ENCODE measurements at places on chromosomes 11 and 22.

DNA sequence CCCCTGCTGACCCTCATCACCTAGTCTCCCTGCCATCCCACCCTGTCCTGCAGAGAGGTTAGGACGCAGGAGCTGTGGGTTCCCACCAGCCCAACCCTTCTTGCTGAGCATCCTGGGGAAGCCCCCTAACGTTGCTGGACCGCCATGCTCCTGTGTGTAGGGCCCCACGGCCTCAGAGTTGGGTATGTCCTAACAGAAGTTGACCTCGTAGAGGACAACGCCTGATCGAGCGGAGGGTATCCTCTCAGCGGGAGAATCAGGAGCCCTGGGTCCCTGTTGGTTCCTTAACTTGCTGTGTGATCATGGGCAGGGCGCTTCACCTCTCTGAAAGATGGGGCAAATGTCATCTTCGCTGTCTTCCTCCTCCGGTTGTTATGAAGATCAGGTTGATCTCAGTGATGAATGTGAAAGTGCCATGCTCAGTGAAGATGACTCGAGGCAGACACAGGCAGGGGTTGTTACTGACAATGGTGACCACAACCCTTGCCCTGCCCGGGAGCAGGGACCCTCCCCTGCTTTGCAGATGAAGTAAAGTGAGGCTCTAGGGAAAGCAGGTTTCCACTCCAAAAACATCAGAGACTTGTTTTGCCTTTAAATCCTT lies 19.3 kb upstream of the CD5 start:
- no peak for DNase-seq

DNA sequence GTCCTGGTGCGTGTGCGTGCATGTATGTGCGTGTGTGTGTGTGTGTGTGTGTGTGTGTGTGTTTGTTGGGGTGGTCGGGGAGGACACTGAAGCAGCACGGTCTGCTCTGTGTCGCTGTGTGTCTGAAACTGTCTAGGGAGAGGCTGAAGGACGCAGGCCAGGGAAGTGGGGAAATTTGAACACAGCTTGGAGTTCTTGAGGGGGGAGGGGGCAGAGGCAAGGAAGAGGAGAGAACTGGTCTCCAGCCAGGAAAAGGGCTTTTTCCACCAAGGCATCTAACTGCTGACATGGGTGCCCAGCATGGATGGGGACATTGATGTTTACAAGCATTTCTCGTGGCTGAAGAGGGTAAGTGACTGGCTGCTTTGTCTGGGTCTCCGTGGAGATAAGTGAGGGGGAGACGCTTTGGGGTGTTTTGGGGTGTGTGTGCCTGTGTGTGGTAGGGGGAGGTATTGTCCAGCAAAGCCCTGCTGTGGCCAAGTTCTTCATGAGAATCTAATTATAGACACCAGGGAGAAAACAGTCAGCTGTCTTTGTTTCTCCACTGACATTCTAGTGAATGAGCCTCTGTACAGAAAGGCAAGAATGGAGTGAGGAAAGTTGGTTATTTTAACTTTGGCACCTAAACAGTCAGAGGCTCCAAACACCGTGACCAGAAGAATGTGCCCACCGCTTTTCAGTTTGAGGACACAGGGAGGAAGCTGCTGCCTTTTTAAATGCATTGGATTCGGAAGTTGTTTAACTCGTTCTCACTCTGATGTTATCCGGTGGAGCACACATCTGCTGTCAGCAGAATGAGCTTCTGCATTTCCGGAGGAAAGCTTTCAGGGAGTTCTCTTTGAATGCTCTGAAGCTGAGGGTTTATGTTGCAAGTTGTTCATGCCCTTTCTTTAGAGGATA lies 63.7 kb downstream of the PPFIBP2 start:
- DNase-seq: no peak

- DNase-seq: no peak
Measured at GRCh38 chr11:17531071-17531600, 13.1 kb downstream of the USH1C start.

DNA sequence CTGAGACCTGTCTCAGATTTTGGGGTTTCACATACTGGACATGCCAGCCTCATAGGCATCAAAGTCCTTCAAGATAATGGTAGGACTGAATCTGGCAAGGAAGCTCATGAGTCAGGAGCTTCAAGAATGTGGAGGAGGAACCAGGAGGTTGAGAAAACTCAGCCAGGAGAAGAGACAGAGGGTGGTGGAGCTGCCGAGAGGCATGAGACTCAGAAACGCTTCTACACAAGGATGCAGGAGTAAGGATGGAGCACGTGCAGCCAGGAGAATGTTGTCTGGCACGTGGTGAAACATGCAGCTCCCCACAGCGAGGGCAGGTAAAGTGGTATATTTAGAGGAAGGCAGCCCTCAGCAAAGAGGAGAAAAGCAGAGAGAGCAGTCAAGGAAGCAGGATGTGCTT lies 148.7 kb upstream of the ISX start:
- no peak for DNase-seq

GRCh38 chr11:75200051-75200450 lies 40.5 kb upstream of the TPBGL start:
- DNase-seq: no peak

DNA sequence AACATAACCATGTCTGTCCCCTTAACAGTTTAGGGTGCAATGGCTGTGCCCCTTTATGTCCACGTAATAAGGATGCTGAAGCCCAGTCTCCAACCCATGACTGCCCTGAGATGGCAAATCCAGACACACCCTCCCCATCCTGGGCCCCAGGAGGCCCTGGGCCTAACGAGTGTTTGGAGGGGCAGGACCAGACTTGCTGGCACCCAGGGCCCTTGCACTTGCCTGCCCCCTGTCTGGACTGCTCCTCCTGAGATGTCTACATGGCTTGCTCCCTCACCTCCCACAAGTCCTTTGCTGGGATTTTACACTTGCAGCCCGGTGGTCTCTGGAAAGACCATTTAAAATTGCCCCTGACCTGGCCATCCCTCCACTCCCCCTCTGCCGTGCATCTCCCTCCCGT lies 132.2 kb upstream of the NECTIN1 start:
- DNase-seq: no peak

- no peak for DNase-seq
Measured at GRCh38 chr11:133816146-133816870, 29.0 kb downstream of the SPATA19 start.

- no peak for DNase-seq
Measured at GRCh38 chr22:19085233-19085718, 36.9 kb downstream of the DGCR2 start.

- DNase-seq: no peak
Measured at GRCh38 chr11:14538271-14538925, 18.2 kb upstream of the PSMA1 start.

DNA sequence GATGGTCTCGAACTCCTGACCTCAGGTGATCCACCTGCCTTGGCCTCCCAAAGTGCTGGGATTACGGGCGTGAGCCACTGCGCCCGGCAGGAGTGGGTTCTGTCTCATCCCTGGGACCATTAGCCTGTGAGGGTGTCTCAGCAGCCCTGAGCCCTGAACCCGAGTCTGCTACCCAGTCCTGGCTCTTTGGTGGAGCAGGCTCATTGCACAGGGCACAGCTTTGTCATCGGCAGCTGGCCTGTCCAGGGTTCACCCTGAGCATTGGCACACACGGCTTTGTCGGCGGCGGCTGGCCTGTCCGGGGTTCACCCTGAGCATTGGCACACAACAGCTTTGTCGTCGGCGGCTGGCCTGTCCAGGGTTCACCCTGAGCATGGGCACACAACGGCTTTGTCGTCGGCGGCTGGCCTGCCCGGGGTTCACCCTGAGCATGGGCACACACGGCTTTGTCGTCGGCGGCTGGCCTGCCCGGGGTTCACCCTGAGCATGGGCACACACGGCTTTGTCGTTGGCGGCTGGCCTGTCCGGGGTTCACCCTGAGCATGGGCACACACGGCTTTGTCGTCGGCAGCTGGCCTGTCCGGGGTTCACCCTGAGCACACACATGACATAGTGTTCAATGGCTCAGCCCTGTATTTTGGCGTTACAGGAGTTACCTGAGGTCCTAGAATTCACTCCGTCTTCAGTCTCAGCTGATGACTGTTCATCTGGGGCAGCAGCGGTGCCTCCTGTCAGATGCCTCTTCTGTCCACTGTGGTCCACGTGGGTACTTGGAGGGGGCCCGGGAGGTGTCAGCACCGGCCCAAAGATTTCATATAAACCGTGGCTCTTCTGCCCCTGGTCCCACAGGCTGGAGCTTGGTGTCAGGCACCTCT lies 1082.5 kb downstream of the BRD1 start:
- DNase-seq: no peak

GRCh38 chr22:46626911-46627805 lies 7.0 kb downstream of the GRAMD4 start:
- no peak for DNase-seq

GRCh38 chr22:20728523-20729190 lies 45.3 kb upstream of the SERPIND1 start:
- no peak for DNase-seq

GRCh38 chr11:10598816-10599215 lies 30.4 kb upstream of the LYVE1 start:
- DNase-seq: no peak

DNA sequence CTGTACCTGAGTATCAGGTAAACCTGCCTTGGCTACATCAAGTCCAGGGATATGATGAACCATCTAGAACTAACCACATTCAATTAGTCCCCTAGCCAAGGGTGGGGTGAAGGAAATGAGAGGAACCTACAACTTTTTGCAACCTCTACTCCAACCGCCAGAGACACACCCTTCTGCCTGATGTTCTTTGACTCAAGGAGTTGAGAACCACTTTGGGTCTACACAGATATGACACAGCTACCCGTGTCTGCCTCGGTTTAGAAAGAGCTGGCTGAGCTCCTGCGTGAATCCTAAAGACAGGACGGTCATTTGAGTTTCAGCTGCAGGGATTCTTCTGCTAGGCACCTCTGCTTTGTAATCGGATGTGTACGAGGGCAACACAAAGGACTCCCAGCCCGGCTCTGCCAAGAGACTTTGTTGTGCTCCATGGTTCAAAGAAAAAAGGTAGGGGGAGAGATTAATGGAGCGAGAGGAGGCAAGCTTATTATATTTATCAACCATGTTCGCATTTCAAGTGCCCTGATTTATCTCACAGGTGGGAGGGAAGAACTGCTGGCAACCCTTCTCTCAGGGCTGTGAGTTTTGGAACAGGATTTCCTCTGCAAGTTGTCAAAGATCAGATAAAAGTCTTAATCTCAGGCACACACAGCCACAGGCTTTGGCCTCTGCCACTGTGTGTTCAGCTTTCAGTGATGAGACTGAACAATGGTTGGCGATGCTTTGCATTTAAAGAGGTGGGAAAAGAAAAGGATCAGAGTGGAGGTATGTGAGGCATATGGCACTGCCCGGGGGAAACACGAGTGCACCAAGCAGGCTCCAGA lies 35.1 kb downstream of the FLI1 start:
- DNase-seq: no peak

- DNase-seq: no peak
Measured at GRCh38 chr11:122348659-122349409, 232.8 kb upstream of the BLID start.

DNA sequence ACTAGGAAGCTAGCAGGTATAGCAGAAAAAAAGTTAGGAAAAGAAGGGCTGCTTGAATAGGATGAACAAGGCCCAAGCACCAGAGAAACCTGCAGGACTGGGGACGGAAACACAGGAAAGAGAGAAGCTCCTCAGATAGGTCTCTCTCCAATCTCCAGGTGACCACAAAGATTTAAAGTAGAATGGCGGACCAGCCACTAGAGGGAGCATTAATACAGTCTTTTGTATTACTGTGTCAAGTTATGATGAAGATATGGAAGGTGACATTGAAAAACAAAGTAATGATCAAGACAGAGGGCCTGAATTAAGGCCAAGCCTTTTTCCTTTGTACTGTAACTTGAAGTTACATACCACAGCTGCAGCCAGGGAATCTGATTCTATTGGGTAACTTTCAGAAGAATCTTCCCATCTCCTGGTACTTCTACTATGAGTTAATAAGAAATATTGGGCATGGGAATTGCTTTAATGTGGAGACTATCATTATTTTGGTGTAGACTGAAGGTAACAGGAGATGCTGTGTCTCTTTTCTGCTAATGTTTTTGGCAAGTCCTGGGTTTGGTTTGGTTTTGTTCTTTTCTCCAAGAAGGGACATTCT lies 33.8 kb downstream of the OR2AG2 start:
- DNase-seq: no peak

DNA sequence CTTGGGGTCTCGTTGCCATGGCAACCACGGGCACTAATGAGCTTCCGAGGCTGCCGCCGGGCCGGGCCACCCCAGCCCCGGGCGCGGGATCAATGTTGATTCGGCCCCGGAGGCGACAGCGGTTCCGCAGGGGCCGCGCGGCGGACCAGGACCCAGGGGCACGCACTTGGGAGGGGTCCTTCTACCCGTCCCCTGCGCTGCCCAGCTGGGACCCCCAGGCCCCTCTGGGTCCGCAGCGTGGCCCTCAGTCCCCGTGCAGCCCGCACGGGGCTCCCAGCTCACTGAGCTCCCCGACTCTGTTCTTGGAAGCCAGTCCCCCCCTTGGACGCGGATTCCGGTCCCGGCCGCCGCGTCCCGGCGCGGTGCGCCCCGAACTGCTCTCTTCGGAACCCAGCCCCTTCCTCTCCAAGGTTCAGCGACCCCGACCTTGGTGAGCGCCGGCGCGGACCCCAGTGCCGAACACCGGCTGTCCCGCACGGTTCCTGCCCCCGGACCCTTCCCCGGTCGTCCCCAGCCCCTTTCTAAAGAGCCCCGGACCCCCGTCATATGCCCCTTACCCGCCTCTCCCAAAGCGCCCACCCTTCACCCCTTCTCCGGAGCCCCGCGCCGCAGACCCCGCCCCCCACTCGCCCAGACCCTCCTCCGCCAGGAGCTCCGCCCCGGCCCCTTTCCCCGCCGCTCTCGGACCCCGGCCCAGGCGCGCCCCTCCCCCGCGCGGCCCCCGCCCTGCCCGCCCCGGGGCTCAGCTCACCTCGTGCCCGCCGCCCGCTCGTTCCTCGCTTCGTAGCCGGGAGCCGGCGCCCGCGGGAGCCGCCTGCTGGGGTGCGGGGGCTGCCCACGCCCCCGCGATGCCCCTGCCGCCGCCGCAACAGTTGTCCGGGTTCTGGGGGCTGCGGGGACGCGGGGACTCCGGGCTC lies 18.3 kb upstream of the SHISAL1 start:
- no peak for DNase-seq

GRCh38 chr11:69465236-69466000 lies 16.0 kb upstream of the LINC01488 start:
- DNase-seq: no peak

DNA sequence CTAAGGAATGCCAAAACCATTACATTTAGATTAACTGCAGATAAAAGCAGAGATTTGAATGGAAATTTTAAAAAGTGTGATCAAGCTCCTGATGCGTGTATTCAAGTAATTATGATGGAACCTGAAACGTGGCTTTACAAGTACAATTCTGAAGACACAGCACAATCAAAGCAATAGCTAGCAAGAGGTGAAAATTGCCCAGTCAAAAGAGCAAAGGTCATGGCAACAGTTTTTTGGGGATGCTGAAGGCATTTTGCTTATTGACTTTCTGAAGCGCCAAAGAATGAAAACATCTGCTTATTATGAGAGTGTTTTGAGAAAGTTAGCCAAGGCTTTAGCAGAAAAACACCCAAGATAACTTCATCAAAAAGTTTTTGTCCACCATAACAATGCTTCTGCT lies 389.6 kb upstream of the TENM4 start:
- DNase-seq: no peak

DNA sequence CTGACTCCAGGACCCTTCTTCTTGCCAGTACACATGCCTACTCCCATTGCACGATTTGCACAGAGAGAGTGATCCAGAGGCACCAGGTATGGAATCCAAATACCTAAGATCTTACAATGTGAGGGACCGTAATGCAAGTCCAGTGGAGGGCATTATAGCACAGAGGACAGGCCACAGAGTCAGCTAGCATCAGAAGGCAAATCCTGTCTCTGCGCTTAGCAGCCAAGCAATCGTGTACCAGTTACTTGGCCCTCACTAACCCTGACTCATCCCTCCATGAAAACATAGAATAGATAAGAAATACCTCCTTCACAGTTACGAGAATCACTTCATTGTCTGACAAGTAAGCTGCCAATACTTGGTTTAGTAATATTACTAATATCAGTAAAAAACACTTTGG lies 69.7 kb upstream of the SLC6A5 start:
- no peak for DNase-seq
